ENCODE measurements at places on chromosomes 6 and 20.

- DNase-seq, result no peak
Measured at GRCh38 chr6:167296902-167297301, 5.8 kb downstream of the UNC93A start.

- no peak for DNase-seq
Measured at GRCh38 chr6:41453244-41453643, 92.9 kb upstream of the FOXP4 start.

GRCh38 chr6:46269447-46270229, 98.9 kb upstream of the ENPP5 start:
- DNase-seq, result no peak

DNA sequence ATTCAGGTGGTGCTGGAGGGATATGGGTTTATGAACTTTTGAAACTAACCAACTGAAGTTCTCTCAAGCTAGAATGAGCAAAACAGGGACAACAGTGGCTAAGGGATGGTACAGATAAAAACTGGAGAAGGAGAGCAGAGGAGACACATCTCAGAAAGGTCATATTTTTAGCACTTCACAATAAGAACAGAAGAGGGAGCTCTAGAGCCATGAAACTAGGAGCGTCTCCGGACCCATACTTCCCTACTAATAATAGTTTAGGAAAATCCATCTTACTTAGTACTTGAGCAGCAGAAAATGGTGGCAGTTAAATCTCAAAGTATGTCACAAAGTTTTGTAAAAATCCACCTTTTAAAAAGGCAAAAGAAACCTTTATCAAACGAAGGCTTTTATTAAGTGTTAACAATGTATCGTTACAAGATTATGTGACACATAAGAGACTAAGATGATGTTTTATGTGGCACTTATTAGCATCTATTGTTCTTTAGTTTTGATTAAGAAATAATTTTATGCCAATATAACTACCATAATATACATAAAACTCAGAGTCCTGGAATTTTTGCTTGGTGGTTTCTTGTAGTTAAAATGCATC, 278.6 kb downstream of the TBC1D32 start:
- no peak for DNase-seq

DNA sequence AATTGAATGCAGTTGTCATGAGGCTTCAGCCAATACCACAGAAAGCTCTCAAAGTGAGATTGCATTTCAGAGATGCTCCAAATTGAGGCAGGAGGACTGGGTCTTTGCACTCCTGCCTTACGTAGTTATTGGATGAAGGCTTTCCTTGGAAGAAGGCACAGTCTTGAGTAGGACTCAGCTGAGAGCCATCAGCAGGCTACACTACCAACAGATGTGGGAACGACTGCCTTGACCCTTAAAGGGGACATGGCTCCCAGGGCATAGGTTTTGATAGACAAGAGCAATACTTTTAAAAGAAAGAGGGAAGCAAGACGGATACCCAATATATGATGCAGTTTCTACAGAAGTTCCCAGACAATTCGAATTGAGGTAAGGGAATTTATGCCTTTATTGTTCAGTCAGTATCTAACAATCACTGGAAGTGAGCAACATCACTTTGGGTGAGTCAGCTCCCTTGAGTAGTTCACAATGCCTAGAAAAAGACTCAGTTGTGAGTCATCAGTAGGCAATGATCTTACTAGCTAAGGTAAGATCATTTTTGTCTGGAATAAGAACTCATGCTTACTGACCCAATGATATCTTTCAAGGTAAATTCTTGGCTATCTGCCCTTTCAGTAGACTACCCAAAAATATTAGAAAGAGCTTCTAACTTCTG, 390.8 kb downstream of the GJA1 start:
- DNase-seq, result no peak
